ENCODE measurements at places on chromosomes 2 and 18. TPM values are rescaled to one million over a fixed set of nuclear protein-coding genes. Genes with fewer than 3 reads are reported as not detected.
A peak's percentile ranks its signal among the peaks of the same experiment; 100 is the strongest.

DNA sequence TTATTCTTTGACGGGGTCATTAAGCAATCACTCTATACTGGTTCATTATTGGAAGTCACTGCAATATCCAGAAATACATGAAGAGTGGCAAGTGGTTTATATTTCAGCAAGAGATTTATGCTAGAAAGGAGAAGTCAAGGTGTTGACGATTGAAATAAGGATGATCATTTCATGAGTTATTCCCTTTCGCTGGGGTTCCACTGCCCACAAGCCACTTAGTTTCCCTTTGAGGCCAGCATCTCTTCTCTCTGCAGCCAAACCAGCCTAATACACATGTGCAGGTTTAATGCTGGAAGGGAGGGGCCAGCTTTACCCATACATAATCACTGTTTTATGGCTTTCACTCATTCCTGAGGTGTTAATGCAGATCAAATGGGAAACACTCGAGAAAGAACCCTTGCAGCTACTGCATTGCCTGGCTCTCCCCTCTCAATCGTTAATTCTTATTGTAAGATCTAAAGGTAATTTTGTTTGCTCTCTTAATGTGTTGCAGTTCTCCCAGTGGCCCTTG, 108.4 kb downstream of the MEIS1 start:
- peaks cover 23% of the 10 kb centered on the region for H3K4me1 ChIP-seq
- no peak overlapping the region for H3K4me3 ChIP-seq
- H3K27ac ChIP-seq: no peak overlapping the region
- DNase-seq: no peak
- H3K36me3 ChIP-seq: no peaks in the 10 kb centered on the region

- DNase-seq: no peak
- H3K4me3 ChIP-seq: no peak overlapping the region
- peaks cover 5% of the 10 kb centered on the region for H3K36me3 ChIP-seq
- H3K27ac ChIP-seq: no peak overlapping the region
- H3K27me3 ChIP-seq: no peaks in the 10 kb centered on the region
Measured at GRCh38 chr2:86700690-86701089, 19.4 kb upstream of the RMND5A start.

FOSL2 gene
- total RNA-seq: 2.3 TPM

IL36RN gene
- total RNA-seq: not detected

- no peak for DNase-seq
- no peaks in the 10 kb centered on the region for H3K4me1 ChIP-seq
- no peaks in the 10 kb centered on the region for H3K36me3 ChIP-seq
- H3K4me3 ChIP-seq: no peak overlapping the region
- H3K27me3 ChIP-seq: no peaks in the 10 kb centered on the region
Measured at GRCh38 chr18:2882201-2882600, 35.4 kb downstream of the EMILIN2 start.

DNA sequence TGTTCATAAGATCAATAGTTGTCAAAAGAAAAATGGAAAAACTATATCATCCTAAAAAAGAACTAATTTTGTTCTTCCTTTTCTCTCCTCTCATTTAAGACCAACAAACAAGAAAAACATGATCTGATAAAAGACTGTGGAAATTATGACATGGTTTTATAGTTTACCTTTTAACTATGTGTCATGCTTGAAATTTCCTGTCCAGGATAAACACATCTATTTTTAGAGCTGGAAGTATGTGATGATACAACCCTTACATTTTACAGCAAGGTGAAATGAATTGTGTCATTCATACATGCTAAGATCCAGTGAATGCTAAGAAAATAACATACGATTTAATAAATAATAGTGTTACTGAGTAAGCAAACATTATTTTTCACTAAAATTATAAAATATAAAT, 89.9 kb downstream of the GULP1 start:
- no peaks in the 10 kb centered on the region for H3K4me1 ChIP-seq
- no peak for DNase-seq
- H3K4me3 ChIP-seq: no peak overlapping the region
- H3K27me3 ChIP-seq: no peaks in the 10 kb centered on the region
- H3K27ac ChIP-seq: peak overlapping the region; percentile 4

CRYGD gene
- total RNA-seq: 3.4 TPM

- H3K36me3 ChIP-seq: no peaks in the 10 kb centered on the region
- no peak overlapping the region for H3K27ac ChIP-seq
- no peaks in the 10 kb centered on the region for H3K27me3 ChIP-seq
- H3K4me1 ChIP-seq: peaks cover 15% of the 10 kb centered on the region
- DNase-seq: peak; percentile 85
Measured at GRCh38 chr2:54503192-54503591, 47.1 kb downstream of the SPTBN1 start.

DNA sequence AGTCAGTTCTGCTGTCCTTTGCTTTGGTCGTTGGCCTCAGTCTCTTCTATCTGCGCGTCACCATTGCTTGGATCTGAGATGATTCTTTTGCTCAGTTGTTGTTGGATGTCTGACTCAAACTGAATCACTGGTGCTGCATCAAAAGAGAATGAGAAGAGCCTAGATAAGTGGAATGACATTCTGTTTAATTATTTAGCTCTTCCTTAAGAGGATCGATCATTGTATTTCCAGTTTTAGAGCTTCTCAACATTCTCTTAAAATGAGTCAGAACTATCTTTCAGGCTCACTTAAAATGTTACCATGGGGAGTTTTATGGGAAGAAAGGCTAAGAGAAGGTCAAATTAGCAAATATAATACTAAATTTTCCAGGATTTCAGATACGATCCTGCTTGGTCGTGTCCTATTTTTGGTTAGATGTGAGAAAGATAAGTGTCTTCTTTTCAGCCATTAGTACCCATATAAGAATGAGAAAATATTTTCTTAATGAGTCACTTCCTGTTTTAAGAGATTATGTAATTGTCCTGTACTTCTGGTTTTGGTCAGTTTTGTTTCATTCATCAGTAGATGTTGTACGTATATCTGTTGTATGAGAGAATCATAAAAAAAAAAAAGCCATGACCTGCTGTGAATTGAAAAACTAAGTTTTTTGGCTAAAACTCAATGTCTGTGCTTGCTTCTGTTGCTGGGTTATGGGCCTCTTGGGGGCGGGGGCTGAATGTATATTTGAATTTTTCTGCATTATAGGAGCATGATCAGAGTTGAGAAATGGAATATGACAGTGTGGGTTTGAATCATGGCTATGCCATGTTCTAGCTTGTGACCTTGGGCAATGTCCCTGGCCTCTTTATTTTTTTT, 31.6 kb upstream of the CASP10 start:
- H3K36me3 ChIP-seq: no peaks in the 10 kb centered on the region
- H3K4me1 ChIP-seq: peaks cover 11% of the 10 kb centered on the region
- H3K27ac ChIP-seq: 0 out of 2 replicates have a peak overlapping the region, but pooled peaks have one; percentile 11
- no peak overlapping the region for H3K4me3 ChIP-seq
- no peaks in the 10 kb centered on the region for H3K27me3 ChIP-seq

DNA sequence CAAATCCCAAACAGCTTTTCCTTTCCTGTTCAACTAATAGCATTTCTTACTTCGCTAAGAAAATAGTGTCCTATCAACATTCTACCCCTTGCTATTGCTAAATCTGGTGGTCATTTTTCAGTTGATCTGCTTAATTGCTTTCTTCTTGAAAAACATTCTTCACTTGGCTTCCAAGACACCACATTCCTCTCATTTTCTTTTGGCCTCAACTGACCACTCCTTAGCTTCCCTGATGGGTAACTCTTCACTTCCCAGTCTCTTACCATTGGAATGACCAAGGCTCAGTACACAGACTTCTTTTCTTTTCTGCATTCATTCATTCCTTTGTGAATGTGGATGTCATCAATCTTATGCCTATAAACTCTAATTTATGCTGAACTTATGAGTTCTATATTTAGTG, 230.8 kb upstream of the CDH2 start:
- H3K4me3 ChIP-seq: no peak overlapping the region
- no peaks in the 10 kb centered on the region for H3K27me3 ChIP-seq
- no peaks in the 10 kb centered on the region for H3K4me1 ChIP-seq

OTOS gene
- not detected for total RNA-seq

SRD5A2 gene
- 0.03 TPM for total RNA-seq

- H3K4me1 ChIP-seq: no peaks in the 10 kb centered on the region
- DNase-seq: no peak
- no peak overlapping the region for H3K27ac ChIP-seq
- H3K27me3 ChIP-seq: no peaks in the 10 kb centered on the region
Measured at GRCh38 chr18:7945882-7946281, 378.8 kb downstream of the PTPRM start.

VIT gene
- not detected for total RNA-seq

CLIP4 gene
- total RNA-seq: 0.14 TPM

C2orf78 gene
- total RNA-seq: not detected

- H3K27me3 ChIP-seq: no peaks in the 10 kb centered on the region
- no peak overlapping the region for H3K4me3 ChIP-seq
- peaks cover 33% of the 10 kb centered on the region for H3K4me1 ChIP-seq
- no peaks in the 10 kb centered on the region for H3K36me3 ChIP-seq
Measured at GRCh38 chr2:55133467-55134315, 83.4 kb upstream of the RTN4 start.

CCDC85A gene
- 0.47 TPM for total RNA-seq

SESTD1 gene
- total RNA-seq: 21.6 TPM

- DNase-seq: no peak
- H3K4me3 ChIP-seq: no peak overlapping the region
- H3K27ac ChIP-seq: no peak overlapping the region
- peaks cover 11% of the 10 kb centered on the region for H3K4me1 ChIP-seq
Measured at GRCh38 chr2:166042768-166043390, 84.9 kb downstream of the SCN1A start.

- H3K4me1 ChIP-seq: no peaks in the 10 kb centered on the region
- H3K27me3 ChIP-seq: no peaks in the 10 kb centered on the region
- no peak overlapping the region for H3K4me3 ChIP-seq
- H3K36me3 ChIP-seq: no peaks in the 10 kb centered on the region
- no peak for DNase-seq
Measured at GRCh38 chr2:105928563-105928962, 183.9 kb downstream of the NCK2 start.

- H3K27ac ChIP-seq: no peak overlapping the region
- H3K4me3 ChIP-seq: no peak overlapping the region
- no peaks in the 10 kb centered on the region for H3K4me1 ChIP-seq
- no peaks in the 10 kb centered on the region for H3K27me3 ChIP-seq
Measured at GRCh38 chr2:103361712-103362111, 599.9 kb downstream of the TMEM182 start.

DNA sequence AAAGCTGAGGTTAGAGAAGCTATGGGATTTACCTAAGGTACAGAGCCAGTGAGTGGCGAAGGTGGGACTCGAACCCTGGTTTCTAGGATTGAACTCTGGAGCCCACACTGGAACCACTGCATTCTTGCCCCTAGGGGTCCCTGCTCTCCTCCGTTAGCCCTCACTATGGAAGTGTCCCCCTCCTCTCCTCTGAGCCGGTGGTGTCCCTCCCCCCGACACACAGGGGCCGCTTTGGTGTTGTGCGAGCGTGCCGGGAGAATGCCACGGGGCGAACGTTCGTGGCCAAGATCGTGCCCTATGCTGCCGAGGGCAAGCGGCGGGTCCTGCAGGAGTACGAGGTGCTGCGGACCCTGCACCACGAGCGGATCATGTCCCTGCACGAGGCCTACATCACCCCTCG, 8.5 kb upstream of the GMPPA start:
- no peak overlapping the region for H3K27ac ChIP-seq
- H3K36me3 ChIP-seq: no peaks in the 10 kb centered on the region
- H3K27me3 ChIP-seq: peaks cover 51% of the 10 kb centered on the region
- H3K4me3 ChIP-seq: no peak overlapping the region
- DNase-seq: peak; percentile 82
- H3K4me1 ChIP-seq: peaks cover 21% of the 10 kb centered on the region

DNA sequence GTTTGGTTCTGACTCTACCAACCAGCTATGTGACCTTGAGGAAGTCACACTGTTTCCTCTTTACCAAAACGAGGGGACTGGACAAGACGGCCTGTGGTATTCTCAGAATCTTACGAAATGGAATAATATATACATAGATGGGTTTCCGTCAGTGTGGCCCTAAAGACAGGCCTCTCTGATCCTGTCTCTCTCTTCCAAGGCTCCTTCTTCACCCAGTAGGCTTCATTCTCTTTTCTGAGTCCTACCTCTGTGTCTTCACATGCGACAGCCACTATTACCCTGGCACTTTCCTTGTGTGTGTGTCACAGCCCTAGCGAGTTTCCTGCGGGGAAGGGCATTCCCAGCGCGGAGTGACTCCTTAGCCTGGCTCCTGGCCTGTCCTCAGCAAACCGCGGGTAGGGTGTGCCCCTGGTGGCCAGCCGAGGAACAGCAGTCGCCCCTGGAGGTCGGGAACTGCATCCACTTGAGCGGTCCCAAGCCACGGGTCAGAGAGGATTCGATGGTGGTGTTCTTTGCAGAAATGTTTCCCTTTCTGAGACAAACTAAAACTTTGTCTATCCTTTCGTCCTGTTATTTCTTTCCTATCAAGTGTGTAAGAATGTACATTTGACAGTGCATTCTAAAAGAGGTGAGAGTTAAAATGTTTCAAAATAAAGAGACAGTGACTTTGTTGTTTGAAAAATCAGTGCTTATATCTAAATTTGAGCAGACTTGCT, 63.3 kb downstream of the RAB31 start:
- peak; percentile 90 for DNase-seq
- no peak overlapping the region for H3K4me3 ChIP-seq
- no peaks in the 10 kb centered on the region for H3K27me3 ChIP-seq
- H3K27ac ChIP-seq: 0 out of 2 replicates have a peak overlapping the region, but pooled peaks have one; percentile 26

PROKR1 gene
- 5.2 TPM for total RNA-seq

DNA sequence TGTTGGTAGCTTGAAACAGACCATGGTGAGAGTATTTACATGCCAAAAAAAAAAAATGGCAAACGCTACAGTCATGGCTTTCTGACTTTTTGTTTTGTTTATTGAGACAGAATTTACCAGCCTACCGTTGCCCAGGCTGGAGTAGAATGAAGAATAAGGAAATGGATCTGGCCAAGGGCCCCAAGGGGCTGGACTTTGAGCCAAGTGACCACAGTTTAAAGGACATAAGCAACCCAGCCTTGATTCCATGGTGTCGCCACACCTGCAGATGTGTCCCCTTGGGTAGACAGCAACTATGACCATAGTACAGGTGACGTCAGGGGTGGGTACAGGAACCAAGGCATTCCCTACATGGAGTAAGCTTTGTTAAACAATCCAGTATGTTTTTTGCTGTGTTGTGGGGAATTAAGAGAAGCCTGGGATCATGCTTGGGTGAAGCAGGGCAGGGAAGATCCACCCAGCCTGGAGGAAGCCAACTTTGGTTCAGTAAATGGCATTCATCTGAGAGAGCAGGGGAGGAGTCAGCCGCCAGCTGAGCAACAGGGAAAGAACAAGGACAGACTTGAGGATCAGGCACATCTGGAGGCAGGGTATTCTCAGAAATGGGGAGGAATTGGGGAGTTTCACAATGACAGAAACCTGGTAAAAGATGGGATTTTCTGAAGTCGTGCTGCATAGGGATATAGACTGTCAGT, 110.3 kb upstream of the SH3BP4 start:
- H3K27me3 ChIP-seq: no peaks in the 10 kb centered on the region
- no peak overlapping the region for H3K27ac ChIP-seq
- H3K4me1 ChIP-seq: no peaks in the 10 kb centered on the region
- H3K4me3 ChIP-seq: no peak overlapping the region
- H3K36me3 ChIP-seq: no peaks in the 10 kb centered on the region

SLC9A4 gene
- not detected for total RNA-seq
